Activated CD8-positive, alpha-beta memory T cell treated with anti-CD3 and anti-CD28 coated beads for 4 hours (primary cell): ENCODE measurements at places on chromosomes 4 and X.

DNA sequence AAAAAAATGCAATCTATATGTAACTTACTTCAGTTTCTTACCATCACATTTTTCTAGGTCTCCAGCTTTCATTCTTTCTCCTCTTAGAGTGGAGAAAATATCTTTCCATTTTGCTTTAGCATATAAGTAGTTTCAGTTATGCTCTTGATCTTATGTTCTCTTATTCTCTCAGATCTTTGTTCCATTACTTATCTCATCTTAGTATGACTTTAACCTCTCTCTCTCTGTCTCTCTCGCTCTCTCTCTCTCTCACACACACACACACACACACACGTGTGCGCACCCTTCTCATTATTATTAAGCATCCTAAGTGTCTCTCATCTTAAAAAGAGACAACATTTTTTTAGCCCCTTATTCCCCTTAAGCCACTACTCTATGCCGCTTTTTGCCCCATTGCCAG is 92.8 kb downstream of the FAAH2 start:
- DNase-seq: no peak

GRCh38 chr4:141971869-141972268 is 335.5 kb downstream of the IL15 start:
- no peak for DNase-seq

GRCh38 chr4:174216799-174217272 is 66.6 kb downstream of the FBXO8 start:
- DNase-seq: no peak

- no peak for DNase-seq
Measured at GRCh38 chr4:16227462-16227868, 1.2 kb upstream of the TAPT1 start.

DNA sequence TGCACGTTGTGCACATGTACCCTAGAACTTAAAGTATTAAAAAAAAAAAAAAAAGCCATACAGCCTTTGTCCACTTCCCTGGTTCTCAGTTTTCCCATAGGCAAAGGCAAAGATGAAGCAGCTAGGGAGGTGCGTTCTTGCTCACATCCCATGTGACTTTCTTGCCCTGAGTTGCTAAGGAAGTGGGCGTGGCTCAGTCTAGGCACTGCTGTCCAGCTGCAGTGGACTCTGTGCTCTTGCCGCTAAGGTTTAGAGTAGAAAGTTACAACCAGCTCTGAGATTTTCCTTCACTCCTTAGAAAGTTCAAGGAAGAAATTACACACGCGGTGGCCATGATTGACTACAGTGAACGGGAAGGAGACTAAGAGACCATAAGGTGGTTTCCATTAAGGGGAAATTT is 144.7 kb downstream of the NAA11 start:
- no peak for DNase-seq

- DNase-seq: no peak
Measured at GRCh38 chrX:29067351-29067750, 480.1 kb downstream of the IL1RAPL1 start.

DNA sequence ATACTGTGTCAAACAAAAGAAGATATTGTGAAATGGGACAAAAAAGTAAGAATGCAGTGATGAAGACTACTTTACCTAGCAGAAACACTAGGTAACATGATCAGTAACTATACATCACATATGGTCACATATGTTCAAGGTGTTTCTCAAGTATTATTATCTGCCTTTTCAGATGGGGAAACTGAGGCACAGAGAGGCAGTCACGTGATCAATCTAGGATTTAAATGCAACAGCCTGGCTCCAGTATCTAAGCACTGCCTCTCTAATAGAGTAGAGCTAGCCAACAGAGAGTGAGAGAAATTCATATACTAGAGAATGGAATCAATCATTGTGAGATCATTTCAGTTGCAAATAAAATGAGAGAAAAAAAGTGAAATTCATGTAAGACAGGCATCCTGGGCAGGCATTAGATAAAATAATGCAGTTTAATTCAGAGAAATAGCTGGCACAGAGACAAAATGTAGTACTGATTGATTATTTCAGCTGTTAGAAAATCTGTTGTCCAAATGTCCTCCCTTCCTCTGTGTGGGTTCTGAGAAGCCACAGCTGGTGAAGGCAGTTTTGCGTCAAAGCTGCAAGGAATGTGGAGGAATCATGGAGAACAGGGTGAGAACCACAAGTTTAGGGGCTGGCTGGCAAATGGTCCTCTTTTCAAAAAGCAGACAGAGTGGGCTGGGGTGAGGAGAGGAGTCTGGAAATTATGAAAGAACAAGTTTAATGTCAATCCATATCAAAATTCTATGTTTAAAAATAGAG is 26.0 kb downstream of the SMIM43 start:
- DNase-seq: no peak

- no peak for DNase-seq
Measured at GRCh38 chrX:57586360-57586759, 5.5 kb upstream of the ZXDB start.

DNA sequence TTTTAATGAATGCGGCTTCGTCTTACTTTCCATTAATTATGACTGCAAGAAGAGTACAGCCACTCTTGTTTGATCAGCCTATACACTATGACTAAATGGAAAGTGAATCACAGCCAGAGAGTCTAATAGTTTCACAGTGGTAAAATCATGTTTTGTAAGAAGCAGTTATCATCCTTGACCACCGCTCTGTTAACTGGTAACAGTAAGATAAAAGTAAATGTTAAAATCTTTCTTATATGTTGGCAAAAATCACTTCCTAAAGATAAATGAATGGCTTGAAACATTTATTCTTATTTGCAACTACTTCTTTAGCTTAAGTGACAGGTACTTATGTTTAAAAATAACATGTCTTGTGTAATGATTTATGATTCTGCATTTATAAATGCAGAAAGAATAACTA is 13.2 kb downstream of the GALNT7 start:
- DNase-seq: no peak

GRCh38 chr4:125389713-125390112 is 75.0 kb downstream of the FAT4 start:
- no peak for DNase-seq

DNA sequence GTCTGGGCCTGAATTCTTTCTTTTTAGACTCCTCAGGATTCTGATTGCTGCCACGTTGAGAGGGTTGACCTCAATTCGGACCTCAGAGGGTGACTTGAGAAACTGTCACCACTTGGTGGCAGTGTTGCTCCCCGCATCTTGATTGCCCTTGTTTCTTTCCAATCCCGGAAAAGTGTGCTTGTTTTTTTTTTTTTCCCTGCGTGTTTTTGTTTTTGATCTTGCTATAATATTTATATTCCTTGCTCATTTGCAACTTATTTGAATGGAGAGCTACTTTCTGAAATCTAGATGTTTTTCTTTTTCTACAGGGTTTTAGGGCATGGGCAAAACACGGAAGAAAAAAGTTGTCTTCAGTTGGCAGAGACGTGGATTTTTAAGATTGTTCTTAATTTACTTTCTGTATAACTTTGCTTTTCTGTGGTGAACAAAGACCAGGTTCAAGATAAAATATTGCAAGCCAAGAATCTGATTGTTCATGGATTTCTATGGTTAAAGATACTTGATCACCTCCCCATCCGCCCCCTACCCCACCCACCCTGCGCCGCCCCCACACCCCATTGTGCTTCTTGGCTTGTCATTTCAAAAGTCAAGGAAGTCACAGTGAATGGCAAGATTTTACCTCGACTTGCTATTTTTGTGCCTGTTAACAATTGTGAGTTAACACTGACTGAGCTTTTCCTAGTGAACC is 102.0 kb downstream of the PTTG2 start:
- peak; percentile 37 for DNase-seq

DNA sequence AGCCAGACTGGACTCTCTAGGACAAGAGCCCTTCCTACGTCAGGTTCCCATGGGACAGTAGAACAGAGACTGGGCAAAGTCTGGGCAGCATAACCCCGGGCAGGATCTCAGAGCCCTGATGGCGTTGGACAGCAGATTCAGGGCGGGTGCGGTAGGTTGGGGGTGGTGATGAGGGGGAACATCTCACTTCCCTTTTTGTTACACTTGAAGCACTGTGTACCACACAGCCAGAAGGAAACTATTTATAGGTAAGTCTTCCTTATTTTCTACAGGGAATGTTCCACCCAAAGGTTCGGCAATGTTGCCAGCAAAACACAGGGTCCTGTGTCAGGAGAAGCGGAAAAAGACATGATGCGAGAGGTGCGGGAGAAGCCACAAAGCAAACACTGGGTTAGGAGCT is 54.3 kb downstream of the TSC22D3 start:
- no peak for DNase-seq

DNA sequence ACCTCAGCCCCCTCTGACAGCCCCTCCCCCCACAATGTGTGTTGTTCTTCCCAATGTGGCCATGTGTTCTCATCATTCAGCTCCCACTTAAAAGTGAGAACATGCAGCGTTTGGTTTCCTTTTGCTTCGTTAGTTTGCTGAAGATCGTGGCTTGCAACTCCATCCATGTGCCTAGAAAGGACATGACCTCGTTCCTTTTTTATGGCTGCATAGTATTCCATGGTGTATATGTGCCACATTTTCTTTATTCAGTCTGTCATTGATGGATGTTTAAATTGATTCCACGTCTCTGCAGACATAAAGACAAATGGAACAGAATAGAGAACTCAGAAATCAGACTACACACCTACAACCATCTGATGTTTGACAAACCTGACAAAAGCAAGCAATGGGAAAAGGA is 46.0 kb downstream of the ARX start:
- DNase-seq: no peak

DNA sequence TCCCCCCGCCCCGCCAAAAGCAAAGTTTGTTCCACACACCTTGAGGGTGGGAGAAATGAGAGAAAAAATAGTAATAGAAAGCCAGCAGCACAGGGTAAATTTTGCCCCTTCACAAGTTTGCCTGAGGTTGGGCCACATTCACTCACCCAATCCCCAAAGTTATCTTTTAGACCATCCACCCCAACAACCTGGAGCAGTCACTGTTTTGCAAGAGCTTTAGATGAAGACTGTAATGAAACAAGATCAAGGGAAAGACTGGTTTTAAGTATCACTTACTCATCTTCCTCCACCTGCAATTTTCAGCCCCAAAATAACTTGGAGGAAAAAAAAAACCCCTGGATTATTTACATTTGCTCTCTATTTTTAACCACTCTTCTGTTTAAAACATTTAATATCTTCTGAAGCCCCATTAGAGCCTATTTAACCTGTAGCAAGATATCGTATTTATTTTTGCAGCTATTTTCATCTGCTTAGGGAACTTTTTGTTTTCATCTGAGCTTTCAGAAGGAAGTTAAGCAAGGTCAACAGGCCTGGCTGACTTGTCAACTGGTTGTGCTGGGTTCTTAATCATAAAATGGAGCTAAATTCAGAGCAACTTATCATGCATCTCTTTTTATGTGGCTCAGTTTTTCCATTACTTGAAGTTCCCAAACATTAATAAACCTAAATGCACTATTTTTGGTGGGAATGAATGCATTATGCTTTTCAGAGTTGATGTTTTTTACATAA is 24.6 kb upstream of the TBL1X start:
- no peak for DNase-seq

- no peak for DNase-seq
Measured at GRCh38 chr4:1986578-1987210, 22.1 kb downstream of the NELFA start.

- DNase-seq: no peak
Measured at GRCh38 chr4:57131849-57132742, 21.9 kb upstream of the IGFBP7 start.

DNA sequence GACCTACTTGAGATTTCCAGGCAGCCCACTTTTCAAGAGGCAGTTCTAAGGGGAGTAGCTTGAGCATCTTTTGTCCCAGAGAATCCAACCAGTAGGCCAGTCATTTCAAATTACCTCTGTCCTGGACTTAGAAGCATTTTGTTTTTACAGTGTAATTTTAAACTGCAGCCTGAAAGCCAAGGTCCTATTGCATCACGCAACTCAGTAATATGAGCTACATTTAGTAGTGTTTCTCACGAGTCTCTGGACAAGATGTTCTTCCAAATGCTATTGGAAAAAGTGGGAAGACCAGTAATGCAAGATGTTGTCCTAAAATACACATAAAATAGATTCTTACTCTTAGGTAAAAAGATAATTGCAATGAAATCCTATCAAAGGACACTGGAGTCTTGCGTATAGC is 182.5 kb upstream of the ARX start:
- DNase-seq: no peak

DNA sequence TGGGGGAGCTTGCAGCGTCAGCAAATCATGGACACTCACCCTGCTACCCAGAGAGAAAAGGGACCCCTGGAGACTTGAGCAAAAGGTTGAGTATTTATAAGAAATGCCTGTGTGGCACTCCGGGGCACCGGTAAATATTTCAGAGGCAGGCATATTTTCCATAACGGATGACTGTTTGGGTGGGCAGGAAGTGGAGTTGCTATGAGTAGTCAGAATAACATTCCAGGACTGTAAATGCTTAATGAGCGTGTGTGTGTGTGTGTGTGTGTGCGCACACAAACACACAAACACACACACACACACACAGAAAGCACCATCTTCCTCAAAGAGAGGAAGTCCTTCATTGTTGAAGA is 74.6 kb downstream of the MXRA5 start:
- no peak for DNase-seq

GRCh38 chr4:113674733-113675132 is 86.8 kb downstream of the CAMK2D start:
- no peak for DNase-seq
